ENCODE measurements at places on chromosomes 5 and 9.

DNA sequence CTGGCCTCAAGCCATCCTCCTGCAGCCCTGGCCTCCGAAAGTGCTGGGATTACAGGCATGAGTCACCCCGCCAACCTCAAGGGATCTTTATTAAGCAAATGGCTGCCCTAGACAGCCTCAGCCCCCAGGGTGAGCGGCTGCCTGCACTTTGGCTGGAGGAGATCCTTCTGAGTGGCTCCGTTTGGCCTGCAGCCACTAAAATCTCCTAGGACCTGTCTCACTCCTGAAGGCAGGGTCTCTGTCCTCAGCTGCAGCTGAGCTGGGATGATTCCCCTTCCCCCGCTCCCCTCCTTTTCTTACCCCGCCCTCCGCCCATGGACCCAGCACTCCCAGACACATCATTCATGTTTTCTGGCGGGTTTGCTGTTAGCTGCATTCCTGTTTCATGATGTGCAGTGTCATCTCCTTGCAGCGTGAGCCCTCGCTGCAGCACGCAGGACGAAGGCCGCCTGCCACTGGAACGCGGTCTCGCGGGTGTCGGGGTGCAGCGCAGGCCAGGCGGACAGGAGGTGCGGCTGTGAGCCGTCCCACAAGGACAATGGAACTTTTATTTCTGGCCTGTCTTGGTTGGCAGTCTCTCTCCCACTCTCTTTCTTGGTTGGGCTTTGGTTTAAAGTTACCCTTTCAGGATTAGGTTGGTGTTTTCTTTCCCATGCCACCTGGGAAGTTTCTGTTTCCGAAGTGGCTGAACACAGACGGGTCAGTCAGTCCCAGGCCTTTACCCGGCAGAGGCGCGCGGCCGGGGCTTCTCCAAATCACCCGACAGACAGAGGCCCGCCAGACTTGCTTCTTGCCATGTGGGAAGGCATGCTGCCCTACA, 137.1 kb downstream of the FOXD1 start:
- no peak for DNase-seq

GRCh38 chr5:138148811-138149210, 9.6 kb upstream of the NME5 start:
- DNase-seq, result no peak

DNA sequence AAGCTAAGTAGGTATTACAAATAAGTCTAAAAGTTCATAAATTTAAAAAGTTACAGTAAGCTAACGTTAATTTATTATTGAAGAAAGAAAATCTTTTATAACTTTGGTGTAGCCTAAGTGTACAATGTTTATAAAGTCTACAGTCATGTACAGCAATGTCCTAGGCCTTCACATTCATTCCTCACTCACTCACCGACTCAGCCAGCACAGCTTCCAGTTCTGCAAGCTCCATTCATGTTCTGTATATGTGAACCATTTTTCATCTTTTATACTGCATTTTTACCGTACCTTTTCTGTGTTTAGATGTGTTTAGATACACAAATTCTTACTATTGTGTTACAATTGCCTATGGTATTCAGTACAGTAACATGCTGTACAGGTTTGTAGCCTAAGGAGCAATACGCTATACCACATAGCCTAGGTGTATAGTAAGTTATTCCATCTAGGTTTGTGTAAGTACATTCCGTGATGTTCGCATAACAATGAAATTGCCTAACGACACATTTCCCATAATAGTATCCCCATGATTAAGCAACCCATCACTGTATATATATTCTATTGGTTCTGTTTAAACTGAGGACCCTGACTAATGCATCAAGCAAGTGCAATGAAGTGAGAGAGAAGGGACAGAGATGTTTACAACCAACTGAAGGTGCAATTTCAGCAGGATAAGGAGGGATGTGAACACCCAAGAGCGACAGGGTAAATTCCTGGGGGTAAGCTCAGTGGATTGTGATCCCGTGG, 88.9 kb upstream of the TRIO start:
- no peak for DNase-seq

- DNase-seq, result no peak
Measured at GRCh38 chr5:133746834-133747233, 134.5 kb upstream of the FSTL4 start.

DNA sequence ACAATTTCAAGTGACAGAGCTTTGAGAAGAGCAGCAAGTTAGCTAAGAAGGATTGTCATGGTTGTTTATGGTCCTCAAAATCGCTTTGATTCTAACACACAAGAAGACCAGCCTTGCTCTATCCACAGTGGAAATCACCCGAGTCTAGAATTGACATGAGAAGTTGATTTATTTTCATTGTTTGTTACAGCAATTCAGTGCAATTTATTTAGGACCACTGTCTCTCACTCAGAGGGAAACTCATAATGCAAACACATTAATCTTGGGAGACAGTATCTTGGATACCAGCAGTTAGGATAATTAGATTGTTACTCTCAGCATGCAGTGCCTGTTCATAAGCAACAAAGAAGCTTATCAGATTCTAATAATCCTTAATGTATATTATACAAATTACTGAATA, 498.9 kb downstream of the NTRK2 start:
- no peak for DNase-seq

DNA sequence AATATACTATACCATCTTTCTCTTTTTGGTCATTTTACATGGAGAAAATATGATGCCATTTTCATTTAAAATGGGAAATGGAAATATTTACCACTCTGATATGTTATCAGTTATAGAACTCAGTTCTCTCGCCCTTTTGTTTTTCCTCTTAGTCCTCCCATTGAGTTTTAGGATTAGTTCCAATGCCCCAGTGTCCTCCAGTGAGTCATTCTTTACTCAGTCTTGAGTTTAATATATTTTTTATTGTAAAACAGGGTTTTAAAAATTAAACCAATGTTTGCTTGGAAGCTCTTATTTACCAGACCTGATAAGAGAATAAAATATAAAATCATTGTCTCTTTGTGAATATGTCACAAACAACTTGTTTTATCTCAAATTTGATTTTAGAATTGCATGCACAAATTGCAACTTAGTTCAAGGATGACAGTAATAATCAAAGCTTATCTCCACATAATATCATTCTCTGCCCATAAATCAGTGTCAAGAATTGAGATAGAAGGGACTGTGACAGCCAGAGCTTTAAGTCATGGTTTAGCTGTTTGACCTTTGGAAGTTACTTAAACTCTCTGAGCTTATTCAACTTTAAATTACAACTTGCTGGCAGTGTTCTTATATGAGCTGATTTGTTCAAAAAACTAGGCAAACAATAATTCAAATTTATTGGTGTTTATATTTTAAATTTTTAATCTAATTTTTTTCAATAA, 166.4 kb downstream of the PAM start:
- DNase-seq, result no peak

GRCh38 chr5:126487596-126487995, 64.4 kb downstream of the GRAMD2B start:
- no peak for DNase-seq

GRCh38 chr5:172266071-172266675, 17.4 kb downstream of the UBTD2 start:
- no peak for DNase-seq

GRCh38 chr5:132104556-132104955, 31.0 kb downstream of the CSF2 start:
- no peak for DNase-seq

DNA sequence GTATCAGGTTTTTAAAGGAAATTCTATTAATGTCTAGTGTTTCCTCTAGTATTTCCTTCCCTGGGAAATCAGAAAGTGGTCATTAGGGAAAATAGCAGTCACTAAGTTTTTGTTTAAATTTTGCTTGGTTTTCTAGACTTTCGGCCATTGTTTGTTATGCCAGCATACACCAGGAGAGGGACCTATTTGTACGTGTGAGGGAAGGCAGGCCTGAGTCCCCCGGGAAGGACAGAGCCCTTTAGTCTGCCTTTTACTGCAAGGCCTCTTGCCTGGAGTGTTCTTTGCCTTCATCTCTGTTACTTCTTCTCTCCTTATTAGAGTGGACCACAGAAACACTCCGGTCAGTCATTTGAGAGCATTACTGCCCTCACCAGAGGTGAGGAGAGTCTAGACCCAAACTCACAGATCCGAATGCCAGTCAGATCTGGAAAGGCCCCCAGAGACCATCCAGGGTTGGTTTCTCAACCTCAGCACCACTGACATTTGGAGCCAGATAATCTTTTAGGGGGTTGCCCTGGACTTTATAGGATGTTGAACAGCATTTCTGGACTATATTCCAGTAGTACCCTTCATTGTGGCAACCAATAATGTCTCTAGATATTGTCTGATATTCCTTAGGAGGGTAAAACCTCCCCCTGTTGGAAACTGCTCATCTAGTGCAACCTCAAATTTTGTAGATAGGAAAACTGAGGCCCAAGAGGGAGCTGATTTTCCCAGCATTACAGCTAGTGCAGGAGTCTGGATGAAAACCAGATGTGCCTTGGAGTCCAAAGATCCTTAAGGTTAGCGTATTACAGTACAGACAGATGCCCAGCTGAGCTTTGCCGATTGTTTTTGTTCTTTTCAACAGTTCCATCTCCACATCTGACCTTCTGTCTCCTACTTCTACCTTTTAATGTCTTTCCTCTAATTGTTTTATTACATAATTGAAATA, 93.0 kb upstream of the NIPAL4 start:
- DNase-seq, result no peak

DNA sequence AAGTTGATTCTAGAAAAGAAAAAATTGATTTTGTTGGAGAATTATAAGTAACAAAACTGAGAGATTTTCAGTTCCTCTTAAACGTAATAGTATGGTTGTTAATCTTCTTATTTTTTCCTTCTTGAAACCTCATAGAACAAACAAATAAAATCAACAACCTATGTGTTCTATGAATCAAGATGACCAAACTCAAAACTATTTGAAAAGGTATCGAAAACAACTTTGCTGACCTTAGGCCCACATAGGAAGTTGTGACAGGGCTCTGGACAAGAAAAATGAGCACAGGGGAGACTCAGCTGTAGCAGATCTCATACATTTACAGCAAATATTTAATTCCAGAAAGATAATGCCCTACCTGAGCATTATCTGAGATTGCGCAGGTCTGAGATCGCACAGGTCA, 169.4 kb upstream of the CCNH start:
- DNase-seq, result no peak

DNA sequence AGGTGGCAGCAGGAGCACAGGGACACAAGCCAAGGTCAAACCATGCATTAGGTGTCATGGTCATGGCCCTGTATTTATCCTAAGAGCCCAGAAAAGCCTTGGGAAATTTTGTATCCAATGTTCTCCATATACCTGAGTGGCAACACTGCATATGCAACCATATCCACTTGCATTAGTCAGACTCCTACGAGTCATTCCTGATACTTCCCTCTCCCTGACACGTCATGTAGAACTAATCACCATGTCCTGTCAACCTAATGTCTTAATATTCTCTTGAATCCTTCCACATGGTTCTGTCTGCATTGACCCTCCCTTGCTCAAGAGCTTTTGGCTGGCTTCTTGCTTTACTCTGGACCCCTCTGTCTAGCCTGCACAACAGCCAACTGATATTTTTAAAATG, 9.4 kb downstream of the SCGB3A2 start:
- no peak for DNase-seq

- DNase-seq, result no peak
Measured at GRCh38 chr5:37132646-37133045, 116.5 kb downstream of the CPLANE1 start.

- DNase-seq, result peak; percentile 75
Measured at GRCh38 chr9:134407121-134407779, 81.0 kb downstream of the RXRA start.

GRCh38 chr5:138595180-138595795, 20.1 kb upstream of the HSPA9 start:
- no peak for DNase-seq

GRCh38 chr5:109373932-109374331, 35.8 kb downstream of the PJA2 start:
- no peak for DNase-seq

DNA sequence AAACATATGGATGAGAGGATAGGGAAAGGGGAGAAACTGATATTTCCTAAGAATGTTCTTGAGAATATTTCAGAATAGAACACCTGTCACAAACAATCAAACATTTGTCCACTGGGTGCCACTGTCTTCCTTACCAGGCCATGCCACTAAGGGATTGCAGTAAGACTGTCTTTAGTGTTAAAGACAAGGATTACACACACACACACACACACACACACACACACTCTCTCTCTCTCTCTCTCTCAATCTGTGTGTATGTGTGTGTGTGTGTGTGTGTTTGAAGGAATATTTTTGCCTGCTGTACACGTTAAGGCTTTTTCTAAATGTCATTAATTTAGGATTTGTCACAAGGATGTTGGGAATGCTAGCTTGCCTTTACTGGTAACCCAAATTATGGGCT, 54.4 kb downstream of the CCDC192 start:
- DNase-seq, result no peak
